ENCODE measurements at places on chromosomes 2 and 18.
A peak's percentile ranks its signal among the peaks of the same experiment; 100 is the strongest.

DNA sequence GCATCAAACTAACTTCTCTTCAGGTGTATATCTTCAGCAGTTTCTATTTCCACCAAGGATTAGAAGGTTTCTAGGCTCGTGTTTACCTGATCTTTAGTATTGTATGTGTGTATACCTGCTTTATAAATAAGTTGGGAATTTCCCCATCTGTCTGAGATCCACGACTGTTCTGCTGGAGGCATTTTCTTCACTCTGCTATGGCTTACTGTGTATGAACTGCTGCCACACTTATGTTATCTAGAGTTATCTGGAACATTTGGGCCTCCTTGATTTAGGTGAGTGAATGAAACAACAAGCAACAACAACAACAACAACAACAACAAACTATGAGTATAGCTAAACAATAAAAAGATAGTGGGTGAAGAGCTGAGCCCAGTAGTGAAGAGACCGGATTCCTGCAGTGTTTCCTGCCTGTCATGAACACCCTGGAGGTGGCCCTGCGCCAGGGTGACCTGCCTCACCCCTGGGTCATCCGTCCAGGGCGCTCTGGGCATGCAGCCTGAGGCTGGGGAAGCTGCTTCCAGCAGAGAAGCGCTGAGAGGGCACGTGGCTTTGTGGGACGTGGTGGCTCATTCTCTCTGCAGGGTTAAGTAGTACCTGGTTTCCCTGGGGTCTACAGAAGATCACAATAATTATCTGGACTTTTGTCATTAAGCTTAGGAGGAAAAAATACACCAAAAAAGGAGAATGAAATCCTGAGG lies 56.1 kb upstream of the GATA6 start:
- no peak for DNase-seq

DNA sequence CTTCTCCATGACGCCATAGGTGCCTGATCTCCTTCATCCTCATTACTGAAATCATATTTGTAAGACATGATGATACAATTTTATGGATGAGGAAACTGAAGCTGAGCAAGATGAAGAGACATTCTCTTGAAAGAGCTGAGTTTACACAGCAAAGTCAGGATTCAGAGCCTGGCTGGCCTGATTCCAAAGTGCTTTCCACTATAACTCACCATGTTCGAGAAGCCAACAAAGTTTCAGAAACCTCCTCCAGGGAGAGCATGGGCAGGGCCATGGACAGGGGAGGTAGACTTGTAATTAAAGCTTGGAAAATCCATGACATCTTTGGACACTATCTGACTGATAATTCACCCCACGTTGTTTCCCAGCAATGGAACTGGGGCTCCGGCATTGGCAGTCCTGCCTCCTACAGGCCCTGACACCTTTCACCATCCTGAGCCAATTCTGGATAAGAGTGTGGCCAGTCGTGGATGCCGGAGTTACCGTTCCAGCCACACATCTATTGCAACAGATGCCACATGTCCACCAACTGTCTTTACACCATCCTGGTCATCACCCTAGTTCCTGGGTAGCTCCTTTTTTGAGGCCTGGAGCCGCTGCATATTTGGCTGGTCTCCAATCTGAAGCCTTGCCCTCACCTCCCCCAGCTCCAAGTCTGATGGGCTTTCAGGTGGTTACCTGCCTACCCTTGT lies 85.0 kb upstream of the PPP1CB start:
- no peak for DNase-seq

DNA sequence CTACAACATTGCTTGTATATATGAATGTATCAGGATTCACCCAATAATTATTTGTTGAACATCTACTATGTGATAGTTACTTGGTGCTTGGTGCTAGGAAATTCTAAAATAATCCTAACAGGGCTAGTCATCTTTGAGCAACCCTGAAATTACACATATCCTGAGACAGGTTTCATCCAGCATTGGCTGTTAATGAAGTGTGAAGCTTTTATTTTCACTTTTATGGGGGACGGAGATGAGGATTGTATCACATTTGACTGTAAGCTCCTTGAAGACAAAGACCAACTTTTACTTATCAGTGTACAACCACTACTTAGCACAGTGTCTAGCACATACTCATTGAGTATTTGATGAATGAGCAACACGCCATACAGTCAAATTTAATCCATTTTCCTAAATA lies 6.8 kb upstream of the GALM start:
- no peak for DNase-seq

DNA sequence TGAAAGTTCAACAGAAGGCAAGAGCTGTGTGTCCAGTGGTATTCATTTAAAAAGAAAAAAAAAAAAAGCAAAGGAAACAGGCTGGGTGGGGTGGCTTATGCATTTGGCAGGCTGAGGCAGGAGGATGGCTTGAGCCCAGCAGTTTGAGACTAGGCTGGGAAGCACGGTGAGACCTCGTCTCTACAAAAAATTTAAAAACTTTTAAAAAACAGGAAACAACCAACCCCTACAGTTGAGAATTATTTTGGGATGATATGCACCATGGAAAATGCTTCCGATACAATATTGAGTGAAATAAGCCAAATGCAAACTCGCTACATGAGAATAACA lies 31.2 kb downstream of the PTPN18 start:
- DNase-seq, result no peak

GRCh38 chr2:109383505-109384307 lies 230.1 kb downstream of the SEPTIN10 start:
- no peak for DNase-seq

GRCh38 chr2:241103176-241103595 lies 1.1 kb upstream of the MTERF4 start:
- DNase-seq, result no peak

- no peak for DNase-seq
These were observed 16.6 kb downstream of the SP110 start for GRCh38 chr2:230203110-230203676.

GRCh38 chr2:100909534-100910081 lies 89.7 kb downstream of the NPAS2 start:
- no peak for DNase-seq

GRCh38 chr2:98569197-98569793 lies 39.0 kb downstream of the COA5 start:
- DNase-seq, result no peak

DNA sequence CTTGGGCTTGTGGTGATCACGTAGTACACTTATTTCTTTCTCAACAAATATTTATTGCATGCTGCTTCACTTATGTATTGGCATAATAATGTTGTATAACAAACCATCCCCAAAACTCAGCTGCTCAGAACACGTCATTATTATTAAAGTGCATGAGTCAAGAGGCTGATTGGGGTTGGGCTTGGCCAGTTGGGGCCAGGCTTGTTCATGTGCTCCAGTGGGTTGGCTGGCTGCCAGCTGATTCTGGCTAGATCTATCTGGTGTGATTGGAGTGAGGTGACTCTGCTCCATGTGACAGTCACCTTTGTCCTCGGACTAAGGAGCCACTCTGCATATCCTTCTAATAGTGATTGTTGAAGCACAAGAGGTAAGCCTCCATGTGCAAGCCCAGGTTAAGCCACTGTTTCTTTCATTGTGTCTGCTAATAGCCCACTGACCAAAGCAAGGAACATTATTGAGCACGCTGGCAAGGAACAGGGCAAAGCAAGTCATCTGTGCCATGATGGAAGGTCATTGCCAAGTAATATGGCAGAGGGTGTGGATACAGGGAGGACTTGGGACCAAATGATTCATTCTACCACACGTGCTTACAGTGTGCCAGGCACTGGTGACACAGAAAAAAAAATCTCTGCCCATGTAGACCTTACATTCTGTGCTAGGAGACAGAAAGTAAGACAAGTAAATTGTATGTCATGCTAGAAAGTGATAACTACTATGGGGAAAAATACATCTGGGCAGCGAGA lies 63.3 kb upstream of the TMEM182 start:
- no peak for DNase-seq

DNA sequence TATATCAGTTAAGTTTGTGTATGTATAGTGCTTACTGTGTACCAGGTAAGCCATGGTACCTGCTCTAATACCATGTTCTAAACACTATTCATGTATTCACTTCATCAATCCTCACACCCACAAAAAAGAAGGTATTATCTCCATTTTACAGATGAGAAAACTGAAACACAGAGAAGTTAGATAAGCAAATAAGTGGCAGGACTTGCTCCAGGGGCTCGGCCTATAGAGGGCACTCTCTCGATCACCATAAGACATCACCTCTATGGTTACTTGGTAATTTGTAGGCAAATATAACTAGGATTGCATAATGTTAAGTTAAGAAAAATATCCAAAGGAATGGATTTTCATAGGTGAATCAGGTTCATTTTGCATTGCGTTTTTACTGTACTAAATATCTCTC lies 118.1 kb upstream of the FN1 start:
- no peak for DNase-seq

- no peak for DNase-seq
These were observed 161.3 kb upstream of the UBE2E3 start for GRCh38 chr2:180819106-180819505.

- no peak for DNase-seq
These were observed 19.8 kb downstream of the RPRD1A start for GRCh38 chr18:36047521-36047920.

- DNase-seq, result no peak
These were observed 69.4 kb upstream of the COPS8 start for GRCh38 chr2:237016121-237016915.

DNA sequence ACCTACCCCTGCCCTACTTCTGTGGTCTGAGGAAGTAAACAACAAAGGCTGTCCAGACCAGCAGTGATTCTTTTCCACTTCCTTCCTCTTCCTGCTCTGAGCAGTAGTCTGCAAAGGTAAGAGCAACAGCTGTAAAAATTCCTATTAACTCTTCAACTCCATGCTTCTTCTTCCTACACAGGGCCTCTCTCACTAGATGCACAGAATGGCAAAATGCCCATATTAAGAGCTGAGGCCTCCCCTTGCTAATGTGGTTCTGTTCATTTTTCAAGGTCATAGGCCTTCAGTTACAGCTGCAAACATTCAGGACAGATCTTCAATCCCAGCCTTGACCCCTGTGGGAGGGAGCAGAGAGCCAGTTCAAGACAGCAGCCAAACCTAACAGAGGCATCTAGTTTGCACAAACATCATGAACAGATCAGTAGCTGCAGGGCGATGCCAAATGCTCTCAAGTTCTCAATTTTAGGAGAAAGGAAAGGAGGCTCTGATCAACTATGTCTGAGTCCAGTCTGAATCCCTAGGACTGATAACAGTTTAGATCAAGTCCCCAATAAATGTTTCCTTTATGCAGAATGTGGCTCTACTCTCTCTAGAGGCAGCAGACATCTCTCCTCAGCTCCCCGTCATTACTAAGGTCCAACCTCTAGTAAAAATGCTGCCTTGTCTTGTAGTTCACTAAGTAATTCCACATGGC lies 20.9 kb downstream of the SLC40A1 start:
- DNase-seq, result no peak

GRCh38 chr2:232534940-232535651 lies 4.4 kb upstream of the CHRNG start:
- DNase-seq, result no peak

DNA sequence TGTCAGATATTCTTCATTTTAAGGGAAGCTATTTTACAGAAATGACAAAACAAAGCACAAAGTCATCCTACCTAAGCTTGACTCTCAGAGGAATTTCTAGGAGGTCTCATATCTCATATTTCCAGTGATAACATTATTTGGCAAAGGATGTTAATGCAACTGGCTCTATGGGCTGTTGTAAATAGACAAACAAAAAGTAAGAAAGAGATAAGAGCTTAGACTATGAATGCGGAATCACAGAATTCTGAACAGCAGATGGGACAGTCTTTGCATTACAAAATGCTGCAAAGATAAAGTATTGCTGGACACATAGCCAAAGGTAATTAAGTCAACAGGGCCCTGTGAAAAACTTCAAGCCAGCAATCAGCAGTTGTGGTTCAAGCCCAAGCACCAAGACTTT lies 23.9 kb downstream of the PIAS2 start:
- no peak for DNase-seq

DNA sequence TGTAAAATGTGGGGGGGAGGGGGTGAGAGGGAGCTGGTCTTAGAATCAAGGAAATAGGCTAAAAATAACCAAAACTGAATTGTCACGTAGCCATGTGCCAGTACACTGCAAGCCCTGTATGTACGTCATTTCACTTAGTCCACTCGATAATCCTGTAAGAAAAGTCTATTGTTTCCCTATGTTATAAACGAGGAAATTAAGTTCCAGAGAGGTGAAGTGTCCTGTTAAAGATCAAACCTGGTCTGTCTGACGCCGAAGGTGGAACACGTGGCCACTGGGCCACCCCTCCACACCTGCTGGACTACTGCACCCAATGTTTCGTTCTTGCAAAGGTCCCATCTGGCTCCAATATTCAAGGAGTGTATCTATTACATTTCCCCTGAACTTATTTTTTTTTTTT lies 29.6 kb downstream of the TFCP2L1 start:
- no peak for DNase-seq

DNA sequence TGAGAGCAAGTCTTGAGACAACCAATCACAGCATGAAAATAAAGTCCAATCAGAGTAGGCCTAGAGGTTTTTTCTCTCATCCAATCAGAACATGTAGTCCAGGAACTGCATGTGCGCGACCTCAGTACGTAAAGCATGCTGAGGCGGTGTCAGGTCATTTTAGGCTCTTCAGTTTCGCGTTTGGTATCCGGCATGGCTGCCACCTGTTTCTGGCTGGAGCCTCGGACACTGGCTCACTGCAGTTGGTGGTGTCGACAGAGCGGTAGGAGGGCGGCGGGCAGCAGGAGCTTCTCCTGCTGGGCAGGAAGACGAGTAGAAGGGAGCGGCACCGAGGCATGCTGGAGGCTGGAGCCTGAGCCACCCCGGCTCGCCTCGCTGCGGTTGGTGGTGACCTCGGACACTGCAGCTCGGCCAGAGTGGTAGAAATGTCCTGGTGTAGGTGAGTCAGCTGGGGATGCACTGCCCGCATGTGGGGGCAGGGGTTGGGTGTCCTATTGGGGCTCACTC lies 15.8 kb downstream of the CCDC74A start:
- no peak for DNase-seq

DNA sequence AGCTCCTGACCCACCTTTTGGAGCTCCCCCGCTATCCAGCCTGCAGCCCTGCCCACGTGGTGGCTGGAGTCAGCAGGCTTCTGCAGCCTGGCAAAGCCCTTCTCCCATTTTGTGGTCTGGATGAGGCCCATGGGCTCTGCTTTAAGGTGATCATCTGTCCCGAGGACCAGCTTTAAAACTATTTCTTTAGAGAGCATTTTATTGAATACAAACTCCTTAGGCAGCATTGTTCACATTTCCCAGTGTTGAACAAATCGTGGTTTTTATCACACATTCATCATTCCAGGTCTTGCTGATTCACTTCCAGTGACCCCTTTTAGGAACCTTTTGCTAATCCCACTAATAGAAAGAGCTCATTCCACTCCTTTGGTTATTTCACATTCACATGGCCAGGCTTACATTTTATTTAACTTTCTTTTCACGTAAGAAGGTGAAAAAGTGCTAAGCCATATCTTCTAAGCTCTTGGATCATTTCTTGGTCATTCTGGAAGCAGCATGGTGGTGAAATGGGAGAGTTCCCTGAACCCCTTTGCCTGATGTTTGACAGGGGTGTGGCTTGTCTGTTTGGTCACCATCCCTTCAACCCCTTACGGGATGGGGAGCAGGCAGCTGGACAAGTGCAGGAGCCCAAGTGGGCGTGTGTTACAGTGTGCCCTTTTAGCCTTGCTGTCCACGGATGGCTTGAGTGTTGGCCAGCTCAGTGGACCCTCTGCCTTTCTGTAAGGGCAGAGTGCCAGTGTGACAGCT lies 80.4 kb upstream of the RAPGEF4 start:
- peak; percentile 70 for DNase-seq

- DNase-seq, result no peak
These were observed 4.9 kb upstream of the PHLPP1 start for GRCh38 chr18:62710417-62710816.

All from HS-5 (cell line).